ENCODE measurements at places on chromosomes 16 and 17. TPM values are rescaled to one million over a fixed set of nuclear protein-coding genes. Genes with fewer than 3 reads are reported as not detected.

The C16orf89 gene
- total RNA-seq = 31.6 TPM

The NPIPA5 gene
- 20.1 TPM for total RNA-seq

The PIPOX gene
- 2.1 TPM for total RNA-seq

- H3K27me3 ChIP-seq = no peaks in the 10 kb centered on the region
- no peaks in the 10 kb centered on the region for H3K4me1 ChIP-seq
- DNase-seq = no peak
- no peak overlapping the region for H3K4me3 ChIP-seq
Measured at GRCh38 chr17:62745806-62746205, 62.3 kb downstream of the MARCHF10 start.

The GPR179 gene
- not detected for total RNA-seq

The ITGA3 gene
- 113 TPM for total RNA-seq

- DNase-seq = no peak
- H3K27ac ChIP-seq = no peak overlapping the region
- no peaks in the 10 kb centered on the region for H3K27me3 ChIP-seq
- H3K4me1 ChIP-seq = no peaks in the 10 kb centered on the region
- H3K4me3 ChIP-seq = no peak overlapping the region
- no peaks in the 10 kb centered on the region for H3K36me3 ChIP-seq
Measured at GRCh38 chr17:11366272-11366850, 125.3 kb downstream of the SHISA6 start.

- no peak overlapping the region for H3K27ac ChIP-seq
- no peaks in the 10 kb centered on the region for H3K36me3 ChIP-seq
- DNase-seq = no peak
- no peaks in the 10 kb centered on the region for H3K4me1 ChIP-seq
- H3K4me3 ChIP-seq = no peak overlapping the region
- no peaks in the 10 kb centered on the region for H3K27me3 ChIP-seq
Measured at GRCh38 chr17:16988749-16989229, 16.9 kb upstream of the TNFRSF13B start.

The HOXB8 gene
- 1.0 TPM for total RNA-seq

DNA sequence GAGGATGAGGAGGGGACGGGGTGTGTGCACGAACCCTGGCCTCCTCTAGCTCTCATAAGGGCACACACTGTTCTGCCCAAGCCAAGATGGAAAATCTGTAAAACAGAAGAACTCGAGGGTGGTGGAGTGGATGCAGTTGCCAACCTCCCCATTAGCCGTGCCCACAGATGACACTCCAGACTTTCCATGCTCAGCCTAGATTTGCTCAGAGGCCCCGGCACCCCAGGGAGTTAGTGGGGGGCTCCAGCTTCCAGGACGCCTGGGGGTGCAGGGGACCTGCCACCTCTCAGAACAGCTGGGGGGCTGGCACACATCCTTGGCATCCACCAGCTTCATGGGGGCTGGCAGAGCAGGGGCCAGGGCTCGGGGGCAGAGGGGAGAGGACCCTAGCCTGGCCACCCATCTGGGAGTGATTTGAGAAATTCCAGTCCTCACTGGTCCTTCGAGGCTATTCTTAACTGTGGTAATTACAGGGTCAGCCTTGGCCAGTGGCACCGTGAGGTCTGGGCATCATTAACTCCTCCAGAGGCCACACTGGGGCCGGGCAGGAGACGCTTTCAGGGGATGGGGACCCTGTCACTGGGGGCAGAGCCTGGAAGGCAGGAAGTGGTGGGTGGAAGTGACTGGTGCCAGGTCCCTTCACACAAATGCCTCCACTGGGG is 14.3 kb downstream of the VASN start:
- peaks cover 7% of the 10 kb centered on the region for H3K4me1 ChIP-seq
- H3K27ac ChIP-seq = peak overlapping the region; percentile 84
- no peaks in the 10 kb centered on the region for H3K27me3 ChIP-seq
- DNase-seq = peak; percentile 48

DNA sequence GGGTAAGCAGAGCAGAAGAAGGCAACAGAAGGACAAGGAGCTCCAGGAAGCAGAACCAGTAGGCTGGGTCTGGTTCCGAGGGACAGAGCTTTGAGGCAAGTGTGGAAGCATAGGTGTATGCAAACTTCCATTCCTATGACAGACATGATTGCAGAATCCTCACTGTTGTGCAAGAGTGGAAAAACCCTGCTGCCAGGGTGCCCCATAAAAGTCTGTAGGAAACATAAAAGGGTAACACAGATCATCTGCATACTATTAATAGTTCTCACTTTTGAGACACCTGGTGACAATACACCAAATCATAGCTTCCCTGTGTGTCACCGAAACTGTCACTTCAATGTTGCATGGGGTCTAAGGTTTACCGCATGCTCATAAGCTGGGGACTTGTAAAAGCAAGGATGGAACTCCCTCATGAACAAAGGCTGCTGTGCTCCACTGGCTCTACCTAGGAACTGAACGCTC is 39.7 kb downstream of the ARHGAP17 start:
- no peak for DNase-seq
- H3K4me3 ChIP-seq = no peak overlapping the region
- H3K27me3 ChIP-seq = no peaks in the 10 kb centered on the region
- H3K36me3 ChIP-seq = no peaks in the 10 kb centered on the region

The SPSB3 gene
- 33.6 TPM for total RNA-seq

- no peak overlapping the region for H3K4me3 ChIP-seq
- no peaks in the 10 kb centered on the region for H3K27me3 ChIP-seq
- H3K4me1 ChIP-seq = no peaks in the 10 kb centered on the region
- no peaks in the 10 kb centered on the region for H3K36me3 ChIP-seq
- no peak overlapping the region for H3K27ac ChIP-seq
- no peak for DNase-seq
Measured at GRCh38 chr16:83651871-83652270, 155.9 kb upstream of the HSBP1 start.

Data from aorta (tissue), 5 donors.